GM13976 (cell line): ENCODE measurements at places on chromosomes 6 and 20.

DNA sequence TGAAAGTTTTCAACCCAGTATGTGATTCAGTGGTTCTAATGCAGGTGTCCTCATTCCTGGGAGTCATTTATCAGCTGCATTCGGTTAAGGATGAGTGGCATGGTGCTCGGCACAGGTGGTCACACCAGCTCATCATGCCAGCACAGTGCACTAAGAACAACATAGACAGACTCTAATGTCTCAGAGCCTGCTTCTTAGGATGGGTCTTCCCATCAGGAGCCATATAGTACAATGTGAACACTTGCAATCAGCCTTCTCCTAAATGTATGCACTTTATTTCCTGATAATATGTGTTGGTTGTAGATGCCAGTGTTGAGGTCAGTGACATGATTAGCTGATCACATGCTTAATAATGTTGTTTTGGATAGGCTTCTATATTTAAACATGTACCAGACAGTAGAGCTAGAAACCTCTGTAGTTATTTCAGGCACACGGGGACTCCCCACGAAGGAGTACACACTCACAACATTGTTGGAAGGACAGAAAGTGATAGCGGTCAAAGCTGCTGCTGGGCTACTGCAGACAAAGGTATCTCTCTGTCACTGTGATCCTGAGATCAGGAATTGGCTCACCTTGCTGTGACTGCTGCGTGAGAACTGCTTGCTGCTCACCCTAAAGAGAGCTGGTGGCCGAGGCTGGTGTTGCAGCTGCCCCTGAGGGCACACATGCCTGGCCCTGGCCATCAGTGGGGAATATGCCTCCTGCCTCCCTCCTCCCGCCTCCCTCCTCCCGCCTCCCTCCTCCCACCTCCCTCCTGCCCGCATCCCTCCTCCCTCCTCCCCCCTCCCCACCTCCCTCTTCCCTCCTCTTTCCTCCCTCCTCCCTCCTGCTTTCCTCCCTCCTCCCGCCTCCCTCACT is 195.4 kb downstream of the SMOC2 start:
- no peak for DNase-seq

DNA sequence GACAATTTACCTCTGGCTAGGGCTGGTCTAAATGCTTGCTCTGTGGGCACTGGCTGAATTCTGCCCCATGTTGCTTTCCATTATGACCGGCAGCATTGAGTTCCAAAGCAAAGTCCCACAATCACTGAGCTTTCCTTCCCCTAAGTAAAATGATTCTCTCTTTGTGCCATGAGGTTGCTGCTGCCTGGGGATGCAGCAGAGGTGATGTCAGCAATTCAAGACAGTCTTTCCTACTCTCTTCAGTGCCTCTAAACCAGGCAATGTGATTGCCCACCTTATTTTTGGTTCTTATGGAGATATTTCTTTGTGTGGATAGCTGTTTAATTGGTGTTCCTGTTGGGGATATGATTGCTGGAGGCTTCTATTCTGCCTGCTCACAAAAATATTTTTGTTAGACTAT is 1043.9 kb upstream of the EPHA7 start:
- DNase-seq: no peak

DNA sequence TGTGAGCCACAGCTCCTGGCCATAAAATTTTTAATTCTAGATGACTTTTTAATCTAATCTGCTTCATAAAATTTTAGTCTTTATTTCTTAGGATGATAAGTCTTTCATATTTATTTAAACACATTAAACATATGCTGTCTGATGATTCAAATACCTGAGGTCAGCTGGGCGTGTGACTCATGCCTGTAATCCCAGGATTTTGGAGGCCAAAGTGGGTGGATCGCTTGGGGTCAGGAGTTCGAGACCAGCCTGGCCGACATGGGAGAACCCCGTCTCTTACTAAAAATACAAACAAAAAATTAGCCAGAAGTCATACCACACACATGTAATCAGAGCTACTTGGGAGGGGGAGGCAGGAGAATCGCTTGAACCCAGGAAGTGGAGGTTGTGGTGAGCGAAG is 53.1 kb downstream of the RBM24 start:
- no peak for DNase-seq

GRCh38 chr6:18209539-18210197 is 54.4 kb downstream of the KDM1B start:
- no peak for DNase-seq

- no peak for DNase-seq
These were observed 25.8 kb downstream of the HLA-E start for GRCh38 chr6:30515106-30515505.

GRCh38 chr6:87174078-87174579 is 18.8 kb downstream of the ZNF292 start:
- DNase-seq: no peak

DNA sequence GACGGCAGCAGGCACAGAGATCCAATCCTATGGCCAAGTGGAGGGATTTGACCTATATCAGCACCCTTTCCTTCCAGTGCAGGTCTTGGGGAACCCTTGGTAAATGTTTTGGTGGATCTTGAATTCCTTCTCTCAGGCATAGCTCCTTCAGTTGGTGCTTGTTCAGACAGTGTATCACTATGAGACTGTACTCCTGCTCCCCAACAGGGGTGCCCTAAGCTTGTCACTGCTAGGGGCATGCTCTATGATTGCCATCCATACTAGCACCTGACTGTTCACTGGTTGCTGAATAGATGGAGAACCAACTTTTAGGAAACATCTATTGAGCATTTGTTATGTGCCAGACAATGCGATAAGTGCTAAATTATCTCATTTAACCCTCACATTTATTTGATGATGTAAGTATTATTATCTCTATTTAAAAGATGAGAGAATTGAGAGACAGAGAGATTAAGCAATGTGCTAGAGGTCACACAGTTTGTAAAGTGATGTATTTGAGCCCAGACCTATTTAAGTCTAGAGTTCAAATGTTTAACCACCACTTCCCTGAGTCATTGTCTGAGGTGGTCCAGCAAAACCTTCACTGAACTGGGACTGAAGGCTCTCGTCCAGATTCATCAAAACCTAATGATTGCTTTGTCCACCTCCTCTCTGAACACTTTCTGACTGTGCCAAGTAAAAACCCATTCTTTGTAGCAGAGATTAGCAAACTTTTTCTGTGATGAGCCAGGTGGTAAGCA is 34.3 kb downstream of the ADGRF1 start:
- DNase-seq: no peak

DNA sequence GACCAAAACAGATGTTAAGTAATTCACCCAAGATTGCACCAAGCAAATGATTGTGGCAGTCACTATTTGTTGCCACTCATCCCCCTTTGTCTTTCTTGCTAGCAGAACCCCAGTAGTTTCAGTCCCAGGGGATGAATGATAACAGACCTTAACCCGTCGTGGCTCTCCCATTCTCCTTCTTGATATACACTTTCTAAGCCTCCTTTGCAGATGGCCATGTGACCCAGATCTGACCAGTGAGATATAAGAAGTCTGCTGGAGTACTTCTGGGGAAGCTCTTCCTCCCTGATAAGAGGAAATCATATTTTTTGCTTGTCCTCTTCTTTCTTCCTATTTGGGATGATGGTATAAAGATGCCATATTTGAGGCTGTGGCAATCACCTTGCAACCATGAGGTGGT is 9.6 kb upstream of the SH3BGRL2 start:
- no peak for DNase-seq

DNA sequence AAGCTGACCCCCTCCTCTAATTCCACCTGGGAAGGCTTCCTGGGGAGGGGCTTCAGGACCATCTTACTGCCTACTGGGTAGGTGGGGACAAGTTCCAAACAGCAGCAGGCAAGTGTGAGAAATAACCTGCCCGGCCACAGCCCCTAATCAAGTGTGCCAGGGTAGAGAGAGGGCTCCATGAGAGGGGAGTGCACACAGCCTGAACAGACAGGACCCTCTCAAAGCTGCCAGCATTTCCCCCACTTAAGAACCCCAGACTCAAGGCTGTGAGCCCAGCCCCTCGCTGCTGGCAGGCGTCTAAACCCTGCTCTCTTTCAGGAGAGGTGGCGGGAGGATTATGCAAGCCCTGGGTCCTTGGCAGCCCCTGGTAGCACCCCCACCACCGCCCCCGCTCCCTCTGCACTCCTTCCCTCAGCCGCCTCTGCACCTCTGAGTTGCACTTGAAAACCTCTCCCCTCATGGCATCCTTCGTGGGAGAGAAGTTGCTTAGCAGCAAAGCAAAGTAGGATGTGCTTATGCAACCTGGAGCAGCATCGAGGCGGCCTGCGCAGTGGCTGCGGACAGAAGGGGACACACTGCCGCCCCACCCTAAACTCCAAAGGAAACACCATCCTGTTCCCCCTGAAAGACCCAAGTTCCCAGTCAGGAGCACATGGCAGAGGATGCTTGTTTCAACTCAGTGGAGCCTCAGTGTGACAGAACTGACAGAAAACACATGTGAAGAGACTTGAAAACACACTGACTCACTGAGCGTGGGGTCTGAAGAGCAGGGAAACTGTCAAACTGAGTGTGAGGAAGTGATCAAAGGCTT is 10.5 kb downstream of the DDRGK1 start:
- DNase-seq: no peak
